ENCODE measurements at places on chromosomes 5 and 9.

DNA sequence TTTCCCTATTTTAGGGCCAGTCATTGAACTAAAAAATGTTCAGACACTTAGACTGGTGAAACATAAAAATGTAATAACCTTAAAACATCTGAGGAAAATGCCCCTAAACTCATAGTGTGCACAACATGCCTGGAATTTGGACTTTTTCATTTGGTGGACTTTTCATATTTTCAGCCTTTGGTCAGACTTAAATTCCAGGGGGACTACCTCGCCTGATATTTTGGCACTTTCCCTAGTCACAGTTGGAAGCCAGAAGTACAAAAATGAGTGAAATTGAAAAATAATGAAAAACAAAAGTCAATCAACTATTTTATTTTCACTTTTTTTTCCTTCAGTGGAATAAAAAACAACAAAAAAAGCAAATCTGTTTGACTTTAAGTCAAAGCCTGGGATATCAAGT is 256.2 kb downstream of the ACTL7B start:
- DNase-seq: no peak

DNA sequence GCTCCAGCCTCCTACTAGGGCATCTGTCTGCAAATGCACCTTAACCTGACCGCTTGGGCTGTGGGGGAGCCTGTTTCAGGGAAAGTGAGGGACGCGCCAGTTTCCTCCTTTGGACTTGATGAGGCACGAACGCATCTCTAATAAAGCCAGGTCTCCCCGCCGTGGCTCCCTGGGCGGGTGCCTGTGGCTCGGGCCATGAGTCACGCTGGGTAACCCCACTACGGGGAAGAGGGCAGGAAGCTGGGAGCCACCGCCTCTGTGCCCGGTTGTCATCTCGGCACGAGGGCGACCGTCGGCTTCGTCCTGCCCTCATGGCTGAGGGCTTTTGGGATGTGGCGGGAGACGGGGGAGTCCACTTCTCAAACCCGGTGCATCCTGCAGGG is 12.1 kb downstream of the NOTCH1 start:
- peak; percentile 66 for DNase-seq

DNA sequence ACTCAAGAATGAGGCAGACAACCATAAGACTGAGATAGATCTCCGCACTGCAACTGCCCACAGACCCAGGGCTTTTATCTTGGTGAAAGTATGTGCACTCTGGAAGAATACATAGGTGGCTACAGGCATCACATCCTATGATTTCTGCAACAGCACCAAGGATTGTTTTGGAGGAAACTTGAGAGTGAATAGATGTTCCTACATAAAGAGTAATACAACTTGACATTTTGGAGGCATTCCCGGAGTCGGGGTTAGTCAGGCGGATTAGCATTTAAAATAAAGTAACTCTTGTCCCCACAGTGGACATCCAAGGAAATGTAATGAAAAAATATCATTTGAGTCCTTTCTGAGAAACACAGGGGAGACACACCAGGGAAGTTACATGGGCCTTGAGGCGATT is 26.7 kb downstream of the TMEM174 start:
- DNase-seq: no peak

DNA sequence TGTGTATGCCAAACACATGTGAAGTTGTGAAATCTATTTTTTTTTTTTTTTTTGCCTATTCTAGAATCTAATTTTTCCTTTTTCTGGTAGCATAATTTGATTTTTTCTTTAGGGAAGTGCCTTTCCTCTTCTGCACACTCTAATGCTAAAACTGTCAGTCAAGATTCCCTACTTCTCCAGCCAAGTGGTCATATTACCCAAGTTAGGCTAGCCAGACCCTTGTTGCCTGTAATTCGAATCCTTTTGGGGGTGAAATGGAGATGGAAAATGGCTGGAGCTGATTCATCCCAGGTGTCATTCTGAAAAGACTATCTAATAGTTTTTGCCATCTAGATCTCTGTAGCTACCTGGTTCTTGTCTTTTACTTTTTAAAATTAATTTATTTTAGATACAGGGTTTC is 24.8 kb upstream of the UBAP1 start:
- no peak for DNase-seq

DNA sequence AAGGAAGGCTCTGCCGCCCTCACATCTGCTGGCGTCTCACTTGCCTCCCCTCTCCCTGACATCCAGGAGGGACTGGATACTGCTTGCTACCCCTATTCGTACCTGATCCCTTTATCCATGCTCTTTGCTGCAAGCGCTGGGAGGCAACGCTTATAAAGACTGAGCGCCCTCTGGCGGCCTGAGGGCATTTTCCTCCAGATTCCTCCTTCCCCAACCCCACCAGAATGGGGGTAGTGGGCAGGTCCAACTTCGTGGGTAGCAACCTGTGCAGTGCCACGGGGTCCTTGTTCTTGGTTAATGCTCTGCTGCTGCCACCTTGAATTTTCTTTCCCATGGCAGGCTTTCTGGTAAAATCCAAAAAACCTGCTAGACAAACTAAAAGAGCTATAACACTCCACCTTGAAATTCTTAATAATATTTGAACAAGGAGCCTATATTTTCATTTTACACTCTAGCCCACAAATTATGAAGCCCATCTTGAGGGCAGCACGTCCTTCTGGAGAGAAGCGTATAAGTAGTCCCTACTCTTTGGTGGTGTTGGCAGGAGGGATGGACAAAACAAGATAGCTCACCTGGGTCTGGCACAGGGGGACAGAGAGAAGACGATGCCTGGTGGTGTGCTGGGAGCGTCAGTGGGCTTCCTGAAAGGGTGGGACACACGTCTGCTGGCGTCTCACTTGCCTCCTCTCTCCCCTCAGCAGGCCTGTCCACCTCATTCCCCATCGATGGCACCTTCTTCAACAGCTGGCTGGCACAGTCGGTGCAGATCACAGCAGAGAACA is 52.5 kb downstream of the JADE2 start:
- DNase-seq: peak; percentile 76

Data from activated gamma-delta T cell treated with Interleukin-2 at 50 U/mL for 16 hours (primary cell).